ENCODE measurements at places on chromosomes 12 and 14.

GRCh38 chr12:6551496-6552139 lies 4.2 kb downstream of the IFFO1 start:
- DNase-seq, result no peak

DNA sequence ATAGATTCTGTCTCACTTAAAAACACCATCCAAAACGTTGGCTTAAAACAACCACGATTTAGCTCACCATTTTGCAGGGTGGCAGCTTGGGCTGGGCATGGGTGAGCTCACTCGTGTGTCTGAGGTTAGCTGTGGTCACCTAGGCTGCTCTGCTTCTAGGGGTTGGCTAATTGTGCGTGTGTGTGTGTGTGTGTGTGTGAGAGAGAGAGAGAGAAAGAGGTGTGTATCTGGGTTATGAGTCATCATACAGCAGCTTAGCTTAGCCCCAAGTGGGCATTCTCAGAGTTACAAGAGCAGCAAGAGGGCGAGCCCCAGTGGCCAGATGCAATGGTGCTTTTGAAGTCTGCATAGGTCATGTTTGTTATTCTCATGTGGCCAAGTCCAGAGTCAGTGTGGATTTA lies 6.0 kb downstream of the FBXW8 start:
- no peak for DNase-seq

DNA sequence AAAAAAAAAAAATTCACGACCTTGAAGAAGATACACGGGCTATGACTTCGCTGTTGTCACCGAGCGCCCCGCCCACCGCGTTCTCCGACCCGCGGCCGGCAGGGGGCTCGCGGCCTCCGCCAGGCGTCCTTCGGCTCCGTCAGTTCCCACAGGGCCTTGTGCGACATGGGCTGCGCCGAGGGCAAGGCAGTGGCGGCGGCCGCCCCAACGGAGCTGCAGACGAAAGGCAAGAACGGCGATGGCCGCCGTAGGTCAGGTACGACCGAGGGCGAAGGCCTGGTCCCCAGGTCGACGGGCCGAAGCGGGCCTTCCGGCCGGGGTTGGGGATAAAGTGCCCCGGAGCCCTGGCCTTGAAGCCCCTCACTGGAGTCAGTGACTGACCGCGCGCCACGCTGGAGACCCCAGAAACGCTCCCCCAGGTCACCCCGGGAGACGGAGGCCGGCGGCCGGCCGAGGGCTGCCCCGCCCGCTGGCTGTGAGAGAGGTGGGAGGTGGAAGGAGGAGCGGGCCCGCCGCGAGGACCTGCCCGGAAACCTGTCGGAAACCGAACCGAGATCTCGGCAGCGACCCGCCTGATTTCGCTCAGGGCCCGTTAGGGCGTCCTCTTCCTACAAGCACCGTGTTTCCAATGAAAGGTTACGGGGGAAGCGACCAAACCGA lies at the start of gene TXNRD1:
TSS of gene TXNRD1 (plus strand) at position 142 of the 660 bp plus-strand sequence. CDS start at position 166, 24 bp downstream.
- no peak for DNase-seq

- no peak for DNase-seq
Measured at GRCh38 chr12:12441843-12442461, 85.1 kb downstream of the BORCS5 start.

GRCh38 chr12:11987901-11988300 lies 82.8 kb upstream of the BCL2L14 start:
- no peak for DNase-seq

GRCh38 chr12:105574056-105574715 lies 243.7 kb downstream of the C12orf75 start:
- DNase-seq, result no peak

DNA sequence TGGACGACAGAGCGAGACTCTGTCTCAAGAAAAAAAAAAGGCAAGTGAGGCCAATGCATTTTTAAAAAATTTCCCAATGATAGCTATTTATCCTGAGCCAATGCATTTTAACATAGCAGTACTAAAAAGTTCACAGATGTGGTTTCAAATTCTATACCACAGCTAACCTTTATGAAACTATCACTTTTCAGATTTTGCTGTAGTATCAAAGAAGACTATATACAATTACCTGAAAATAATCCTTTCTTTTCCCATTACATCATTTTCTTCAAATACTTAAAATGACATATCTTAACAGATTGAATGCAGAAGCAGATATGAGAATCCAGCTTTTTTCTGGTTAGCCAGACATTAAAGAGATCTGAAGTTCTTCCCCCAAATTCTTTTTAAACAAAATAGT lies 13.2 kb downstream of the ATF7 start:
- DNase-seq, result no peak

- DNase-seq, result no peak
Measured at GRCh38 chr12:68335462-68335861, 3.3 kb upstream of the MDM1 start.

DNA sequence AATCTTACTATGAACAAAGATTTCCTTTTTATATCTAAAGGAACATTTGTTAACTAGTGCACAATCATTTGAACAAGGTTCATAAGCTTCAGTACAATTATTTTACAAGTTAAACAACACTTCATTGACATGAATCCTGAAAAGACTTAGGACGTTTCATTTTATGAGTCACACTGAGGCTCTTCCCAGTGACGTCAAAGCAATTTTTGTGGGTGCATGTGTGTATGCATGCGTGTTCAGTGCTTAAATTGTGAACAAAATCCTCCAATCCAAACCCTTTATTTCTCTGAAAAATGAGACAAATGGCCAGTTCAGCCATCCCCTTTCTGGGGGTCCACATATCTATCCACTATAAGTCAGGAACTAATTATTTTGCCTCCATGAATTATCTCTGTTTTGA lies 2.9 kb downstream of the LMNTD1 start:
- no peak for DNase-seq

GRCh38 chr14:28012629-28013415 lies 753.8 kb upstream of the FOXG1 start:
- no peak for DNase-seq

- no peak for DNase-seq
Measured at GRCh38 chr14:102087762-102088011, 843 bp upstream of the HSP90AA1 start.

- no peak for DNase-seq
Measured at GRCh38 chr14:94373708-94374107, 14.7 kb downstream of the SERPINA1 start.

DNA sequence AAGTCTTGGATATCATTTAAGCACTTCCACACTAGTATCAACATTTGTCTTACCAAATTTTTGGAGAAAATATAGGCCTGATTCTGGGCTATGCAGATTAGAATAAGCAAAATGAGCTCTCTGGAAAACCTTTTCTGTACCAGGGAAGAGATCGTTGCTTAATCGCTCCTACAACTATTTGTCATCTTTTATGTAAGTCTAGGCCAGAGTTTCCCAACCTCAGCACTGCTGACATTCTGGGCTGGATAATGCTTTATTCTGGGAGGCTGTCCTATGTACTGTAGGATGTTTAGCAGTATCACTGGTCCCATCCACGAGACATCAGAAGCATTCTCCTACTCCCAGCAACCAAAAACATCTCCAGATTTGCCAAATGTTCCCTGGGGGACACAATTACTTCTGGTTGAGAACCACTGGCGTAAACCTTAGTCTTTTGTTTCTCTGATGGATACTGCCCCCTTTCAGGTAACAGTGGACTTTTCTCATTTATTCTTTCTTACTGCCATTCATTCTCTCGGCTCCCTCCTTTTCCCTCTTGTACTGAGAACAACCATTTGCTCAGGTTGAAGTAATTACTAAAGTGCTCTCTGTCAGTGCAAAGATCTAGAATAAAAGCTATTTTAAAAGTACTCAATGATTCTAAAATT lies 316.9 kb upstream of the E2F7 start:
- DNase-seq, result no peak

DNA sequence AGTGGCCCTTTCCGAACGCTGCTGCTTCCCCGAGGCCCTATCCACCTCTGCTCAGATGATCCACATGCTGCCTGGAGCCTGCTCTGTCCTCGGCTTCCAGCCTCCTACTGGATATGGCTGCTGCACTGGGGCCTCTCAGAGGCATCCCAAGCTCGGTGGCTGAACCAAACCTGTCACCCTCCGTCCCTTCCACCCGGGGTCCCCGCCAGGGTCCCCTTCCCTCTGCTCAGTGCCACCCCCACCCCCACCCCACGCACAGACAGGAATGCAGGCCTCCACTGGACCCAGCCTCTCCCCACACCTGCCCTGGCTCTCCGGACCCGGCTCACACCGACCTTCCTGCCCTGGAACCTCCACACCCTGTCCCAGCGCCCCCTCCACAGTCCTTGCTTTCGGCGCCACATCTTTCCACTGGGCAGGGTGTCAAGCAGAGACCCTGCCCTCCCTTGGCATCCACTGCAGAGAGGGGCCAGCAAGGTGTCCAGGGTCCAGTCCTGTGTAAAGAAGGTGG lies 6.1 kb downstream of the CEP170B start:
- no peak for DNase-seq

GRCh38 chr14:73208390-73208789 lies 28.9 kb upstream of the PAPLN start:
- no peak for DNase-seq

DNA sequence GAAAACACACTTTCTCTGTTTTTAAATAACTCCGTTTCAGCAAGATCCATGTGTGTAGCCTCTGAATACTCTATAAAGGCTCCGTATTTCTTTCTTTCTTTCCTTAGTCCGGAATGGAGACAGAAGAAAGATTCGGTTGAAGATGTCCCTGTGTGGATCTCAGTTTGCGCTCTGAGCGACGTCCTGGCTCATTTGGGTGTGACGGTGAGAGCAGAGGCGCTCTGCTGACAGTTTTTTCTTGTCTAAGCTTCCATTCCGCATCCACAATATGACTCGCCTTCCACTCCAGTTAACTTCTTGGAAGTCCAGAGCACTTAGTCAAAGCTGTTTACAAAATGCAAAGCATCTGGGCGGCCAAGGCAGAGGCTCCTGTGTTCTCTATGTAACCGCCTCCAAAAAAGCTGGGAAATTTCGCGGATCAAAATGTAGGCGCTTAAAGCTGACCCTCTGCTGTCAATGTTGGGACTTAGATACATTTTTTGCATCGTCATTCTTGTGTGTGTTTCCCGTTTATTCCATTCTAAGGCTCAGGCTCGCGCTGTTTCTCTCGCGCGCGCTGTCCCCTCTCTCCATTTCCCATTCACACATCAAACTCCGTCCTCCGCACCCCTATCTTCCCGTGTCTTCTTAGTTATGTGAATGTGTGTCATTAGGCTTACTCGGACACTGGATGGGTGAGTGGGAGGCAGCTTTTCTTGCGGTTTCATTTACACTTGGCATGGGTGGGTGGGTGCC lies 880 bp upstream of the FLRT2 start:
- DNase-seq, result no peak

- DNase-seq, result no peak
Measured at GRCh38 chr12:11697670-11698387, 48.4 kb downstream of the ETV6 start.

GRCh38 chr12:50517421-50518048 lies 12.8 kb downstream of the DIP2B start:
- DNase-seq, result no peak

DNA sequence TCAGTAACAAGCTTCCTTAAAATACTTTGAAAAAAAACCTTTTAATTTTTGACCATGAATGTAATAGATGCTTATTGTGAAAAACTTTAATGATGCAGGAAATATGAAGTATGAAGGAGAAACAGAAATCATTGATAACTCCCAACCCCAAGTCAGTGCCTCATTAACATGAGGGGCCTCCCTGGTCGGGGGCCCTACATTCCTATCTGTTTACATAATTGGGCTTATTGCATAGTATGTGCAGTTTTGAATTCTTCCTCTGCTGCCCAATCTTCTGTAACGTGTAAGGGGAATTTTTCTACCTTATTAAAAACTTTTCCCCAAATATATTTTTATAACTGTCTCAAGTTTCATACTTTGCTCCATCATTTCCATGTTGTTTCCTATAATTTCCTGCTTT lies 63.0 kb downstream of the SLC25A47 start:
- DNase-seq, result no peak

DNA sequence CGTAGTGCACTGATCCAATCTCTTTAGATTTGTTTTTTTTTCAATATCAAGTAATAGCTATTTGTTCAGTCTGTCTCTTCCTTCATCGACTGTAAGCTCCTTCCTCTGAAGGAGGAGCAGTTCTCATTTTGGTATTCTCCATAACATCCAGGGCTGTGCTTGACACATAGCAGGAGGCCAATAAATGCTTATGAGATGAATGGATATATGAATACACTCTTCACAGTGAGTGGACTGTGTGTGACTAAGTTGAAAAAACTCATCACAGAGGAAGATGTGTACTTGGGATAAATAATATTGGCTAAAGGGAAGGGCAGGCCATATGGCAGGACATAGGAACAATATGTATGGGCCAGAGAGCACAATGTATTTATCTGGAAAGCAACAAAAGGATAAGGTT lies 205.3 kb upstream of the PRICKLE1 start:
- DNase-seq, result no peak

GRCh38 chr14:85279407-85279806 lies 250.5 kb upstream of the FLRT2 start:
- no peak for DNase-seq

GRCh38 chr12:119012179-119012578 lies 30.8 kb downstream of the SRRM4 start:
- no peak for DNase-seq

GRCh38 chr14:82488473-82488872 lies 954.8 kb upstream of the SEL1L start:
- no peak for DNase-seq

DNA sequence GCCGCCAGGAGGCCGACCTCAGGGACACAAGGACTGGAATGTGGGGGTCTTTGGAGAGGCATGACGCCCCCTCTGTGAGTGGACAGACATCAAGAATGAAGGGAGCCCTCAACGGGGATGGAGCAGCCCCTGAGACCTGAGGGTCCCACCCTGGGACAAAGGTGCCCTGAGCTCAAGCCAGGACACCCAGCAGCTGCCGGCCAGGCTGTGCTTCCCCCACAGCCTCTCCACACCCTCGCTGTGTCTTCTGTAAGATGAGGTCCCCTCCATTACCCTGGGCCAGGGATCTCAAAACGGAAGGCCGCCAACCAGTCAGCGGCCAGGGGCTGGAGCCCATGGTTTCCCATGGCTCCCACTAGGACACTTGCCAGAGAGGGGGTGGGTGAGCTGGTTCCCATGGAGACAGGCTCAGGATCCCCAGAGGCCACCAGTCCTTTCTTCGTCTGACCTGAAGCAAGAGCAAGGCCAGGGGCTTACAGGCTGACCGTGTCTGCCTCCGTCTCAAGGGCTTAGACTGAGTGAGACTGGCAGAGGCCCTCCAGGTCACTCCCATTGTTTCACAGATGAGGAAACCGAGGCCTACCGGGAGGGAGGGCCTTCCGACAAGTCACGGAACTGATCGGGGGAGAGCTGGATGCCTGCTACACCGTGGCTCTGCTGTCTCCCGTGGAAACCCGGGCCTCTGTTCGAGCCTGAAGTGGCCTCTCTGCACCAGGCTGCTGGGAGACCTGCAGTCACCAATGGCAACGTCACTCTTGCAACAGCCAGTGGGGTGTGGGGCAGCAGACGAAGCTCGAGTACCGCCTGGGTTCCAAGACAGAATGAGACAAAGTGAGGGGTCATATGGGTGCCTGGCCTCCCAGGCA lies 91.7 kb upstream of the DIO3 start:
- peak; percentile 1 for DNase-seq

- peak; percentile 16 for DNase-seq
Measured at GRCh38 chr12:94545935-94546771, 86.5 kb upstream of the CEP83 start.

DNA sequence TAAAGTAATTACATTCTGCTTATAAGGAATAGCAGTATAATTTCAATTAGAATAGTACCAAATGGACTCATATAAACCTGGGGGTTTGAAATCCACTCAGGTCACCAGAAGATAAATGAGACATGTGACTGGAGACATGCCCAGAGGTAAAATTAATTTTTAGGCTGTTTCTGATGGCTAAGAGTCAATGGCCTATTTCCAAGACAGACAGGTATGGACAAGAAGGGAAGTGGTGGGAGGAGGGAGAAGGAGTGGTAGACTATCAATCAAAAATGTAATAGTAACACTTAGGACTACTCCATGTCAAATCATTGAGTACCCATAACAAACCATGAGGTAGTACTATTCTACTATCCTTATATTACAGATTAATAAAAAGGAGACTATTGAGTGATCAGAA lies 544.0 kb downstream of the GALC start:
- no peak for DNase-seq

Measured in NCI-H1436 (cell line).